ENCODE measurements at places on chromosomes 6 and 20. TPM values are rescaled to one million over a fixed set of nuclear protein-coding genes. Genes with fewer than 3 reads are reported as not detected.

The STK4 gene
- 195 TPM for total RNA-seq

The EFCAB8 gene
- 0.18 TPM for total RNA-seq

The CDSN gene
- not detected for total RNA-seq

The IRF4 gene
- 273 TPM for total RNA-seq

The ATP6V1G2 gene
- 4.2 TPM for total RNA-seq

The BPIFB3 gene
- not detected for total RNA-seq

The TPD52L1 gene
- total RNA-seq = 0.33 TPM

Measured in activated naive CD4-positive, alpha-beta T cell treated with anti-CD3 and anti-CD28 coated beads, Interleukin-2, amount 10 ng/mL, durations not matched to agents 5 hours and 36 hours (primary cell).